Fibroblast of mammary gland (primary cell): ENCODE measurements at places on chromosomes 11 and 22.

- no peak for DNase-seq
These were observed 240.2 kb downstream of the MN1 start for GRCh38 chr22:27561286-27561904.

- DNase-seq, result no peak
These were observed 1.0 kb downstream of the PKP3 start for GRCh38 chr11:394858-395655.

- DNase-seq, result peak; percentile 77
These were observed 15.1 kb downstream of the CHRM1 start for GRCh38 chr11:62905927-62906531.

DNA sequence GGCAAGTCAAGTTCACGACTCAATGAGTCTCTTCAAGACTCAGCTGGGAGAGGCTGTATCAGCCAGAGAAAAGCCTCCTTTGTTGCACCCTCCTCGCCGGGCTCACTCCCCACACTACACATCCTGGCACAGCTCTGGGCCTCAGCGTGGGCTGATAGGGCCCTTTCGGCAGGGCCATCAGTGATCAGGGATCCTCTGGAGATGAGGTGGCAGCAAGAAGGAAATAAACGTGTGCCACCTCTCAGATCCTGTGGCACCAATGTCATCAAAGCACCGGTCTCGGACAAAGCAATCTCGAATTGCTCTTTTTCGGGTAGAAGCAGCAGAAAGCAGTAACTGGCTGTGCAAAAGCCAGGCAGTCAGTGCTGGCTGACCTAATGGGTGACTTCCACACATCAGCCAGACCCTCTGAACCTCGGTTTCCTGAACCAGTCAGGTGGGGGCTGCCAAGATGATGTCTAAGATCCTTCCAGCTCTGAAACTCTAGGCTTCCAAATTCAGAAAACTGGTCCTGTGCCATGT lies 2.1 kb downstream of the EHD1 start:
- no peak for DNase-seq

DNA sequence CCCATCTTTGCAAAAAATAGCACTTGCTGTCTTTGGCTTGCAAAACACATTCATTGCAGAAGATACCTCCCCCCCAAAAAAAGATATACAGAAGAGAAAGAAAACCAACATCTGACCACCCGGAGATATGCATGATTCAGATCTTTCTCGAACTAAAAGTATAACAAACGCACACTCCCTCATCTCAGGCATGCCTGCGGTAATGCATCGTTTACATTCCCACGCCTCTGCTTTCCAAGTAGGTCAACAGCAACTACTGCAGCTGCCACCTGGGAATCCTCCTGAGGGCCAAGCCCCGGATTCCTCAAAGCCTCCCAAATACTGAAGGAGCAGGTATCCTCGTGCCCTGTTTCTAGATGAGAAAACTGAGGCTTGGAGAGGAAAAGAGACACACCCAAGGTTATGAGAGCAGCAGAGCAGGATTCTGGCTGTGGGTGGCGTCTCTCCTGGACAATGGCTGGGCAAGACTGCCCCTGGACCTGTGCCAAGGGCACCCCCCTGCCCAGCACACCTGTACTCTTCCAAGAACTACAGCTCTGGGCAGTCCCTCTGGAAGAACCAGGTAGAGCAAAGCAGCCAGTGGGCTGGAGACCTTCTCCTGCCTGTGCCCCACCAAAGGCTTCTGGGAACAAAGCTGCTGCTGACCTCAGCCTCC lies 38.1 kb downstream of the NUP50 start:
- DNase-seq, result peak; percentile 74

- peak; percentile 42 for DNase-seq
These were observed 1.6 kb downstream of the SESN3 start for GRCh38 chr11:95229199-95229992.

DNA sequence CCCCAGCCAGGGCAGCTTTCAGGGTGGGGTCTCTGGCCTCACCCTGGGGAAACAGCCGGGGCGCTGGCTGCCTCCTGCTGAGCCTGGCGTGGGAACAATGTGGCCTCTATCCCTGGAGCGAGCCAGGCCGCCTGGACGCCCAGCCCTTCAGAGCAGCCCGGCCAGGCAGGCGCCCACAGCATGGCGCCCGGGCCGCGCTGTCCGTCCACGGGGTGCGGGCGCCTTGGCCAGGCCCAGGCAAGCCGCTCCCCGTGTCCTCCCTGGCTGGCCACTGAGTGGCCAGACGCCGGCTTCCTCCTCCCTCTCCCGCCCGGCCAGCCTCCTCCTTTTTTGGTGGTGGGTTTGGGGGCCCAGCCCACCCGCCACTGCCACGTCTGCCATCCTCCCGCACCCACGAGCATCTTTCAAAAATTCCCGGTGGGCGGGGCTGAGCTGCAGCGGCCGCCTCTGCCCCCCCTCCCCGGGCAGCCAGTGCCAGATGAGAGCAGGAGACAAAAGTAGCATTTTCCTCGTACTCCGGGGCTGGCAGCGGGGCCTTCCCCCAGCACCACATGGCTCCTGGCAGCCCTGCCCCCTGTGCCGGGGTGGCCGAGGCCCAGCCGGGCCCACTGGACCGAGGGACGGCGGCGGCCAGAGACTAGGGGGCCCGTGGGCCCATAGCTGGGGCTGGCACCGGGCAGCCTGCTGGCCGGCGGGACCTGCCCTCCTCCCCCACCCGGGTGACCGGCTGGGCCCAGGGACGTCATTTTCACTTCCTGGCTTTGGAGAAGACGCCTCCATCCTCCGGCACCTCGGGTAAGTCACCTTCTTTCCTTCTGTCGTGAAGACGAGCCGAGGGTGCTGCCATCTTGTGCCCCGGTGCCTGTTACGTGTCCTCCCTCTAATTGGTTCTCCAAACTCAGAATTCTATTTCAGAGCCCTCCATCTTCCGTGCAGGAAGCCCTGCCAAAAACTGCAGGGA lies 70.2 kb upstream of the PPARA start:
- peak; percentile 86 for DNase-seq

GRCh38 chr11:114847306-114847975 lies 169.1 kb downstream of the NXPE2 start:
- DNase-seq, result no peak

DNA sequence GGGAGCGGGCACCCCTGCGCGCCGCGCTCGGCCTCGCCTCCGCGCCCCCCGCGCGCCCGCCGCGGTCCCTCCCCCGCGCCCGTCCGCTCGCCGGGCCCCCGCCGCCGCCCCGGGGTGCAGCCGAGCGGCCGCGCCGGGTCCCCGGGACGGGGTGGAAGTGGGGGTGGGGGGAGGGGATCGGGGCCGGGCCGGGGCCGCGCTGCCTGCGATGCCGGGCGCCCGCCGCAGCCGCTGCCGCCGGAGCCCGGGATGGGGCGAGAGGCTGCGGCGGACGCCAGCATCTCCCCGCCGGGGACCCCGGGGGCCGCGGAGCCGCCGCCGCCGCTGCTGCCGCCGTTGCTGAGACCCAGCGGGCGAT lies 365 bp downstream of the MGAT3 start:
- no peak for DNase-seq

DNA sequence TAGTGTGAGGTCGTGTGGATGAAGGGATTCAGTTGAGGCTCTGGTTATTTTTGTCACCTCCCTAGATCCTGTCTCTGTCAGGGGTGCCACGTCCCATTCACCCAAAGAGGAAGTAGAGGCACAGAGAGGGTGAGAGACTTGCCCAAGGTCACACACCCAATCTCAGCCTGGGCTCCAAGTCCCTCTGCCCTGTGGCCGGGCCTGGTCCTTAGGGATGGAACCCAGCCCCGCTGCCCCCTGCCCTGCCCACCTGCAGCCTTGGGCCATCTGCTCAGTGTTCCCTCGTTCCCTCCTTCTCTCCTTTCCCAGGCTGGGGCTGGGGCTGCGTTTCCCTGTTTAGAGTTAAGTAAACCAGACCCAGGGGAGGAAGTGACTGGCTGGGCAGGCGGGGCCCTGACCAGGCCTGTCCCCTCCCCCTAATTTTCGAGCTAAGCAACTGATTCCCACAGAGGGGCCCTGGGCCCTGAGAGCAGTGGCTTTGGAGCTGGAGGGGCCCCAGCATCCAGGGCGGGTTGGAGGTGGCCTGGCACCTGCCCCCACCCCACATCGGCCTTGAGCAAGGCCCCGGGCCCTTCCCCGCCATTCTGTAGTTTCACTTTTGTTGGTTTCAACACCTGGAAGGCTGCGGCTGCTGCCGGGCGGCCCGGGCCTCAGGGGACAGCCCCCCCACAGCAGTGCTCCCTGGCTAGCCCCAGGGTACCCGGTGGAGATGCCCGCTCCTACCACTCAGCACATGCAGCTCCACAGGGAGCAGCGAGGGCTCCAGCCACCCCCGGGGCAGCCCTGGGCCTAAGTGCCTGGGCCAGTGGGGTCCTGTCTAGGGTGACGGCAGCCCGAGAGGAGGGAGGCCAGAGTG lies 1.5 kb downstream of the TCIRG1 start:
- DNase-seq, result peak; percentile 73

DNA sequence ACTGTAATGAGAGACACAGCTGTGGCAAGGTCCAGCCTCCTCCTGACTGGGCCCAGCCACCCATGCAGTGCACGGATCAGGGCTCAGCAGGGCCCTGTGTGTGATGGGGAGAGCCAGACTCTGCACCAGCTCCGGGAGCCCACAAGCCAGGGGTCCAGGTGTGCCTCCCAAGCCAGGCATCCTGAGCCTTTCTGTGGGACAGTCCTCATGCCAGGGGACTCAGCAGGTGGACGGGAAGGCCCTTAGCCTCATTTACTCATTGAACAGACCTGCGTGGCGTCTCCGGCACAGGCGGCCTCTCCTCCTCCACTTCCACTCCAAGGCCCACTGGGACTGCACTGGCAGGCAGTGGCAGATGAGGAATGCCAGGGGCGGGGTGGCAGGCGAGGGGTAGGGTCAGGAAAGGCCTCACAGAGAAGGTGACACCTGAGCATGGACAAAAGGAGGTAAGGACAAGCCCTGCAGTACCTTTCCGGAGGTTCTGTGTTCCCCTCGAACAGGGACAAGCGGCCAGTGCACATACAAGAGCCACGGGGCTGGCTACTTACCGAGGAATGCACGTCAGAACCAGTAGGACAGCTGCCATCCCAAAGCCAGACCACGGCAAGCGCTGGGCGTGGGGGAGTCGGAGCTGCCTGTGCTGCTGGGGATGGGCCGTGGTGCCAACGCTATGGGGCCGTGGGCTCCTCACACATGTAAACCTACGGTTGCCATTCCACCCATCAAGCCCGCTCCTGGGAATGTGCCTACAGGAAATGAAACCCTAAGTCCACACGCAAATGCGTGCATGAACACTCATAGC lies 52.7 kb downstream of the IGF2 start:
- no peak for DNase-seq

DNA sequence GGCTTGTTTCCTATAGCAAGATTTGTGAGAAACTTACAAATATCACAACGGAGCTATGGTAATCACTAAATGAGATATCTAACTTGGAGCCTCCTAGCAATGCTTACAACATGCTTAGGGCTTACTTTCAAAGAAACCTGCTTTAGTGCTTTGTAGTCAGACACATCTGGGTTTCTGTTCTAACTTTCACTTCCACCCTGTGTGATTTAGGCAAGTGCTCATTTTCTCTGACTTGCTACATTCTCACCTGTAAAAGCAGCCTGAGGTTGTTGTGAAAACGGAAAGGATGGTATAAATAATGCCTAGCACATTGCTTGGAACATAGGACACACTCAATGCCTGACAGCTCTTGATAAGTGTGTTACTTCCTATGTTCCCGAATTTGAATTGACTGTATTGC lies 45.6 kb downstream of the LRRC4C start:
- no peak for DNase-seq

DNA sequence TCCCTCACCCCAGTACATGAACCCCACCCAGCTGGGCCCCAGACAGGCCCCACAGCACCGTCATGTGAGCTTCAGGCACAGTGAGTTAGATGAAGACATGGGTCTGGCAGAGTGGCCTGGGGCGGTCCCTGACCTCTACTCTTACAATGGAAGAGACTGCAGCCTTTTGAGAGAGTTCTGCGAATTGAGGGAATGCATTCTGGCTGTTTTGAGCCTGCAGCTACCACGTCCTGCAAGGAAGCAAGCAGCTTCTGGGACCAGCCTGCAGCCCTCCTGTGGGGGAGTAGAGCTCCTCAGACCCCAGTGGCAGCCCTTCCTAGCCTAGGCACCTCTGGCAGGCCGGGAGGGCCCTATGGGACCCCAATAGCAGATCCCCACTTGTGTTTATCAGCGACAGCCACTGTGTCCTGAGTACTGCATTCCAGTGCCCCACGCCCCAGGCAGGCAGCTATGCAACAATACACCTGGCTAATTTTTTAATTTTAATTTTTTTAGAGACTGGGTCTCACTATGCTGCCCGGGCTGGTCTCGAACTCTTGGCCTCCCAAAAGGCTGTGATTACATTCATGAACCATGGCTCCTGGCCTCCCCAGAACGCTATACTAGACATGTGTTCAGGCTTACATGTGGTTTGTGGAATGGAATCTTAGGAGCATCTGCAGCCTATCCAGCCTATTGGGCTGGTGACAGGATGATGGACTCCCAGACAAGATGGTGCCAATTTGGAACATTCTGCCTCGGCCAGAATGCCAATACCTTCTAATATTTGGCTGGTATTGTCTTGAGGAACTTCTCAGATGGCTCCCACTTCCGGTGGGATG lies 717 bp upstream of the SLC7A4 start:
- DNase-seq, result no peak

GRCh38 chr11:70077411-70078094 lies 564 bp upstream of the ANO1 start:
- DNase-seq, result no peak

GRCh38 chr22:31291481-31292235 lies 630 bp downstream of the PIK3IP1 start:
- peak; percentile 36 for DNase-seq

DNA sequence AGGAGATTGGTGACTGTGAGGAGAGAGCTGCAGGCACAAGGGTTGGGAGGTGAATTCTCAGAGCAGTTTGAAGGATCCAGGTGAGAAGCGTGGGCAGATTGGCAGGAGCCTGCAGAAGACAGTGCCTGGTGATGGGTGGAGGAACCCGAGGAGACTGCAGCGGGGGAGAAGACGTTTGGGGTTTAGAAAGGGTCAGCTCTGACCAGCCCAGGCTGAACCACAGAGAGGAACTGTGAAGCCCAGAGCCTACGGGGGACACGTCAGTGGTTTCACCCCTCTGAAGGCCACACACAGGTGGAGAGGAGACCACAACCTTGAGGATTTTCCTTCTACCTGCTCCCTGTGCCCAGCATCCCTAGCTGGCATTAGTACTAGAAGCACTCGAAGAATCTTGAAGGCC lies 154.8 kb upstream of the TBCEL start:
- DNase-seq, result no peak

DNA sequence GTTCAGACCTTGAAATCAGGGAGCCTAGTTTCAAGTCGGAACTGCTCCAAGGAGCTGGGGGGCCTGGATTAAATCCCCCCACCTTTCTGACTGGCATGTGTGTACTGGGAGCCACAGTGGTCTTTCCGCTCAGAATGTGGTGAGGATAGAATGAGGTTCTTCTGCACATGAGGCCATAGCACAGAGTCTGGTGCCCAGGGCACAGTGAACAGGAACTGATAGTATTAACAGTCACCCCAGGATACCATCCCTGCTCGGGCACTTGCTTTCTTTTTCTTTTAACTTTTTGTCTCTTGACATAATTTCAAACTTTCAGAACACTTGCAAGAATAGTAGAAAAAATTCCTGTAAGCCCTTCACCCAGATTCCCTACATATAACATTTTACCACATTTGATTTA lies 28.8 kb downstream of the LMO1 start:
- no peak for DNase-seq
